ENCODE measurements at places on chromosomes 4 and X.

DNA sequence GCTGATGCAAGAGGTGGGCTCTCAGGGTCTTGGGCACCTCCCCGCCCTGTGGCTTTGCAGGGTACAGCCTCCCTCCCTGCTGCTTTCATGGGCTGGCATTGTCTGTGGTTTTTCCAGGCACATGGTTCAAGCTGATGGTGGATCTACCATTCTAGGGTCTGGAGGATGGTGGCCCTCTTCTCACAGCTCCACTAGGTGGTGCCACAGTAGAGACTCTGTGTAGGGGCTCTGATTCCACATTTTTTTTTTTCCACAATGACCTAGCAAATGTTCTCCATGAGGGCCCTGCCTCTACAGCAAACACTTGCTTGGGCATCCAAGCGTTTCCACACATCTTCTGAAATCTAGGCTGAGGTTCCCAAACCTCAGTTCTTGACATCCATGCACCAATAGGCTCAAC is 657.9 kb upstream of the CT83 start:
- DNase-seq = no peak

DNA sequence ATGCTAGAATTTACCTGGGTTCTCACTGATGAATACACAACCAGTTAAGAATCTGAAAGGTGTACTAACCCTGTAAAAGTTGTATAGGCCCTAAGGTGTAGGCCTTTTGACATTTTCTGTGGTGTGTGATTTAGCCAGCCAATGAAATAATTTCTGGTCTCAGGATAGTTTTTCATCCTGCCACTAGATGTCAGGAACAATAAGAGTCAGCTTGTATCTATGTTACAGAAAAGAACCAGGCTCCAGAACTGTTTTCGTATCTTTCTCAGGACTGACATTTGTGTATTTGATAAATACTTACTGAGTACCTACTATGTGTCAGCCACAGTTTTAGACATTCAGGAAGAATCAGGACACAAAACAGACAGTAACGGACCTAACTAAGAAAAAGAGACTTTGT is 673.6 kb upstream of the TENM3 start:
- DNase-seq = no peak

DNA sequence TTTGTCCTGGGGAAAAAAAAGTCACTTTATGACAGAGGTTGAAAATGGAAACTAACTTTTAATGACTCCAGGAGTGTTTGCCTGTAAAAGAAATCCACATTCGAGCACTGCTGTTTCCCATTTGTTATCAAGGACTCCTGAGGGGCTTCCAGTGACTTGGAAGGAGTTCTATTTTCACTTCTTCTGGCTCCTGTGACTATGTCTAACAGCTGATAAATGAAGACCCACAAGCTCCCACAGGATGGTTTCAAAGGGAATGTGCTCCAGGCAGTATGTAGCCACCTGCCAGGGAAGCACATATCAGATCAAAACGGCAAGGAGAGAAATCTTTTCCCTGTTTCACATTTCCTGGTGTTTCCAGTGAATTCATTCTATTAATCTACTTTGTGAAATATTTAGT is 159.8 kb upstream of the FAM241A start:
- DNase-seq = no peak

- DNase-seq = no peak
Observed at GRCh38 chrX:20668550-20668949, 401.8 kb upstream of the RPS6KA3 start.

DNA sequence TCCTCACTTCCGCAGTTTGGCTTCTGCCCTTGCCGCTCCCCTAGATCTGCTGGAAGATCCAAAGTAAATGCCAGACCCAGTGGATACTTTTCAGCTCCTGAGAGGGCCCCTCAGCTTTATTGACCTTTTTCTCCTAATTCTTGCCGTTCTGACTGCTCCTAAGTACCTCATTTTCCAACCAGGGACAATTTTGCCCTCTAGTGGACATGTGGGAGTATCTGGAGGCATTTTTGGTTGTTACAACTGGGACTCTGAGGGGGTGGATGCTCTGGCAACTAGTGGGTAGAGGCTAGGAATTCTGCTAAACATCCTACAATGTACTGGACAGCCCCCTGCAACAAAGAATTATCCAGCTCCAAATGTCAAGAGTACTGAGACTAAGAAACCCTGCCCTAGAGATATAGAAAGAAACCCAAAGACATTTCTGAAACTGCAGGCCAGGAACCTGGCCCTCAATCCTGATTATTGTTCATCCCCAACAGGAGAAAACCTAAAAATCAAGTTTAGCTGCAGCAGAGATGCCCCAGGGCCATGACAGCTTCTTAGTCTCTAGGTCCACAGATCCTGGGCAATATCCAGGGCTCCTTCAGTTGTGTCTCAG is 3.4 kb downstream of the TEX13B start:
- peak; percentile 0 for DNase-seq

GRCh38 chr4:172725581-172725980 is 443.0 kb upstream of the GALNT7 start:
- no peak for DNase-seq

- no peak for DNase-seq
Observed at GRCh38 chr4:43223820-43224219, 331.3 kb downstream of the GRXCR1 start.
